ENCODE measurements at places on chromosomes 12 and 14.

DNA sequence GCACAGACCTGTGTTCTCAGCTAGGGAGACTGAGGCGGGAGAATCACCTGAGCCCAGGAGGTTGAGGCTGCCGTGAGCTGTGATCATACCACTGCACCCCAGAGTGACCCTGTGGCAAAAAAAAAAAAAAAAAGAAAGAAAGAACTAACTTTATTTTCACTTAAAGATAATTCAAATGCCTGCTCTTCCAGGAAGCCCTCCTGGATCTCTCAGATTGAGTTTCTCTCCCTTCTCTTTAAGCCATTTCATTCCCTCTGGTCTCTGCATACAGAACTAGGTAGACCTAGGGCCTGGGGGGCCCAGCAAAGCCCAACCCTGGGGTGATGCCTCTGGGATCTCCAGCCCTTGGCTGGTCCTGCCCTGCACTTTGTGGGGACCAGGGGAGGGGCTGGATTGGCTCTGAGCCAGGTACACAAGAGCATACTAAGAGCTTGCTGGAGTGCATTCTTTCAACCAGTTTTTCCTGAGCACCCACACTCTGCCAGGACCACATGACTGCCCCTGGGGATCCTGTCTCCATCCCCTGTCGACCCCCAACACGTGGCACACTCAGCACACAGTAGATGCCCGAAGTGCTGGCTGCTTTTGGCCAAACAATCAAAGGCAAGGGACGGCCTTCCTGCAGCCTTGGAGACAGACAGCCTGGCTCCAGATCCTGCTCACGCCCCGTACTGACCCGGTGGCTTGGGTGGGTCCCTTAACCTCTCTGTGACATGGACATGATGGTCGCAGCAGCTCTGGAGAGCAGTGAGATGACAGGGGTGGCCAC lies 52.7 kb downstream of the CYP46A1 start:
- DNase-seq = no peak

GRCh38 chr12:1318327-1319031 lies 275.9 kb downstream of the FBXL14 start:
- DNase-seq = no peak

GRCh38 chr12:114406984-114407841 lies 1.3 kb upstream of the TBX5 start:
- DNase-seq = no peak

- DNase-seq = no peak
Observed at GRCh38 chr12:88855301-88855700, 275.0 kb upstream of the KITLG start.

- no peak for DNase-seq
Observed at GRCh38 chr14:67665868-67666267, 8.6 kb downstream of the VTI1B start.

All from activated CD8-positive, alpha-beta memory T cell treated with anti-CD3 and anti-CD28 coated beads, Interleukin-2, amount 50 U/mL, for 48 hours (primary cell).